ENCODE measurements at places on chromosomes 4 and X.
A peak's percentile ranks its signal among the peaks of the same experiment; 100 is the strongest.

- DNase-seq: no peak
Observed at GRCh38 chr4:85500110-85500867, 25.3 kb downstream of the ARHGAP24 start.

DNA sequence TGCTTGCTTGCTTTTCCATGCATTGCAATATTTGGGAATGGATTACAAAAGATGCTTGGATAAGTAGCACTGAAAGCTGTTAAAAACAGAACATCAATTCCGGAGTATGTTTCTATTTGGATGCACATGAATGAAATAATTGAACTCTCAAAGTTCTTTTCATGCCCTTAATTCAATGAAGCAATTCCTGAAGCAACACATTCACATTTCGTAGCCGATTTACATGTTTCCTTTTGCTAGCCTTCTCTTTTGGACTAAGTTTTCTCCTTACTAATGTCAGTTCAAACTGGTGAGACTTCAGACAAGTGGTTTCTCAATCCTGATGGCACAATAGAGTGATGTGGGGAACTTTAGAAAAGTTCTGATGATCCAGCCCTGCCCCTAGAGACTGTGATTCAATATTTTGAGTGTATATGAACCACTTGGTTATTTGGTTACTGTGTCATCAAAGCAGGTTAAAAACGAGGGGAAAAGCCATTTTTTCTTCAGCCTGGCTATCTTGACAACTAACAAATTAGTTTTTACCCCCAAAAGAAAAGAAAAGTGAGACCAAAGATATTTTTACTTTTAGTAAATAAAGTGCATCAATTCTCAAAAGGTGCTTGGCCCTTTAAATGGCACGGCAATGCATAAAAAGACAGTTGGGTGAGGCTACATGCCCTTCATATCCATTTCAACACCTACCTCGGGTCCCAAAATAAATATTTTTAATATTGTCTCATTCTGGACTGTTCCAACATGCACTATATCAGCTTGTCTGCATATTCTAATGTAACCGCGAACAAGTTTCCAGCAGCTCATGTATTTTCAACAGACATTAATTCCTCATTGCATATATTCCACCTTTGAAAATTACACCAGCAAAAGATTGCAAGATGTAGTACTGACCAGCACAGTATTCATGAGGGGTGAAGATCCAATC lies 90.1 kb upstream of the RPL34 start:
- no peak for DNase-seq

DNA sequence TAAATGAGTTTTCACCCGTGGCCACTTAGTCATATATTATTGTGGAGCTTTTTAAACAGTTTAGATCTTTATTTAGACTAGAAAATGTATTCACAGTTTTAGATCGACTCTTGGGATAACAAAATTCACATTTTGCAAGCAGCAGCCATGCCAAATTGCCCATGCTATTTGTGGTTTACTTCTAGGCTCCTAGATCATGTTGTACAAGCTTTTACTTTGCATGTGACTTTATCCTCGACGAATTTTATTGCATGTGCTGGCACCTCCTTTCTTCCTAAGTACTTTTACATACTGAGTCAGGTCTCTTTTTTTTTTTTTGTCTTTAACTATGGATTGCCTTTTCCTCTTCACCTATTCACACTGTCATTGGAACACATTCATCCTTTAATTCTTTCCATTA lies 23.2 kb downstream of the BBS12 start:
- no peak for DNase-seq

GRCh38 chr4:150004481-150004880 lies 73.8 kb upstream of the DCLK2 start:
- no peak for DNase-seq

GRCh38 chr4:38509551-38509950 lies 154.4 kb upstream of the KLF3 start:
- DNase-seq: no peak

- no peak for DNase-seq
Observed at GRCh38 chr4:98406819-98407218, 145.6 kb downstream of the RAP1GDS1 start.

DNA sequence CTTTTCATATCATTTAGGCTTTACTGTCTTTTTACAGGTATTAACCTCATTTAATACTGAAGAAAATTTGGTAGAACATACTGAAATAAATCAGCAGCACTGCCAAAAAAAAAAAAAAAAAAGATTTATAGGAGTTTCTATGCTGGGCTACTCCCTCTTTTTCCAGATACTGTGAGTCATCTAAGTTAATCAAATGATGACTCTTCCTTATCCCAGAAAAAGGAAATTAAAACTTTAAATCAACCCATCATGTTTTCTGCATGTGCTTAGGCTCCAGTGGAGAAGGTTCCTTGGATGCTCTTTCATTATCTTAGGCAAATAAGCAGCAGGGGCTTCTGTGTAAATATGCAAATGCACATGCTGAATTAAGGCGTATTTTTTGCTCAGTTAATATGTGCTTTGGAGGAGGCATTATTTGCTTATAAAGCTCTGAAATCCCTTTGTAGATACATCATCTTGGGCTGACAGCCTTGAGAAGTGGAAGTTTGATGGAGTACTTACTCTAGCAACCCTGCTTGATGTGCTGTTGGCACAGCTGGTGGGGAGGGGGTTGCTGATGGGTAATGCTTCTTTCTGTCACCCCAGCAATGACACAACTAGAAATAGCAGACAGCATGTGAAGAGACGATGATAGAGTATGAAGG lies 136.1 kb downstream of the C4orf33 start:
- no peak for DNase-seq

DNA sequence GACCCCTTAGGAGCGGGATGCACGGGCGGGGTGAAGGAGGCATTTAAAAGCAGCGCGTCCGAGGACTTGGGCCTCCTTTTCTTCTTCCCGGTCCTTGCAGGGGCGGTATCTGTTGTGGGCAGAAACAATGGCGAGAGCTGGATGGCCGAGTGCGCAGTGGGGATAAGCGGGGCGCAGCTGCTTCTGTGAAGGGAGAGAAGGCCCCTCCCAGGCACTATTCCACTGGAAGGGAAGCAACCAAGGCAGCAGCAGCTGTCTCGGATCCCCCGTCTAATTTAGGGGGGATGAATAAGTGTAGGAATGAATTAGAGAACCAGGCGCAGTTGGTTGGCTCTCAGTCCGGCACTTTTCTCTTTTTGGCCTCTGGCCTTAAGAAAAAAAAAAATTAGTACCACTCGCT lies 995 bp downstream of the SMARCA5 start:
- peak; percentile 43 for DNase-seq

DNA sequence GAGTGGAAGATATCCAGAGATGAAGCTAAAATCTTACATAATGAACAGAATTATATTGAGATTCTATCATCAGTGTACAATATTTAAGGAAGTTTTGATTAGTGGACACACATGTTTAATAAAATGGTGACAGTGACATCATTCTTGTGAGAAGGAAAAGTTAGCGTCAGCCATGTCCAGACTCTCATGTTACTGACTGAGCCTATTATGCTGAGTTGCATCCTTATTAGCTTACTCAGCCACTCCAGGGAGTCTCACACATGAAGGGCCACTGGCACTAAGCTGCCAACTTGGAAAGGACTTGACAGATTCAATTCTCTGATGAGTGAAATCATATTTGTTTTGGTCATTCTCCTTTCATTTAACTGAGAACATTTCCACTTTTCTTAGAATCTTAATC lies 170.6 kb downstream of the BANK1 start:
- DNase-seq: no peak

DNA sequence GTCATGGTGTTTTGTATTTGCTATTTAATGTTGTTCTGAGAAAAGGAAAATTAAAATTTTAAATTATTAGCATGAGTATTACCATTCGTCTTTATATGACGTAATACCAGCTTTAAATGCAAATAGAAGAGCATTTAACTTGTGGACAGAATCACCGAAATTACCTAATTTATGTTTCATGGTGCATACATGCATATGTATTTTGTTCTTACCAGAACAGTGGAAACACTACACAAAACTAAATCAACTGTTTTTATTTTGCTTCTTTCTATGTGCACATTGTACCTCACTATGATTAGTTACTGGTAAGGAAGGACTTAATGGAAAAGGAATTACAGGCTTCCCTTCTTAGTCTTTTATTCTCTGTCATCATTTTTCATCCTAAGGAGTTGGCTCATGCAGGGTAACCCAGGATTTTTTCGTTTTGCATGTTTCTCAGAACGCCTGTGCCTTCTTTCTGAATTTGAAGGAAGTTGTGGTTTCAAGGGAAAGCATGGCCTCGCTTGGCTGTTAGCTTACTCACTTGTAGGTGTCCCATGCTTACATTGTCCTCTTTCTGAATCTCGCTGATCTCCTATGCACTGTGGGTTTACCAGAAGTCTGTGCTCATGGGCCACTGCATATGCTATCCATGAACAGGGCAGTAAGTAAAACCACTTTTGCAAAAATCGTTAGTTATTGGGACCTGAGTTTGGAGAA lies 300.0 kb upstream of the PUDP start:
- peak; percentile 71 for DNase-seq

DNA sequence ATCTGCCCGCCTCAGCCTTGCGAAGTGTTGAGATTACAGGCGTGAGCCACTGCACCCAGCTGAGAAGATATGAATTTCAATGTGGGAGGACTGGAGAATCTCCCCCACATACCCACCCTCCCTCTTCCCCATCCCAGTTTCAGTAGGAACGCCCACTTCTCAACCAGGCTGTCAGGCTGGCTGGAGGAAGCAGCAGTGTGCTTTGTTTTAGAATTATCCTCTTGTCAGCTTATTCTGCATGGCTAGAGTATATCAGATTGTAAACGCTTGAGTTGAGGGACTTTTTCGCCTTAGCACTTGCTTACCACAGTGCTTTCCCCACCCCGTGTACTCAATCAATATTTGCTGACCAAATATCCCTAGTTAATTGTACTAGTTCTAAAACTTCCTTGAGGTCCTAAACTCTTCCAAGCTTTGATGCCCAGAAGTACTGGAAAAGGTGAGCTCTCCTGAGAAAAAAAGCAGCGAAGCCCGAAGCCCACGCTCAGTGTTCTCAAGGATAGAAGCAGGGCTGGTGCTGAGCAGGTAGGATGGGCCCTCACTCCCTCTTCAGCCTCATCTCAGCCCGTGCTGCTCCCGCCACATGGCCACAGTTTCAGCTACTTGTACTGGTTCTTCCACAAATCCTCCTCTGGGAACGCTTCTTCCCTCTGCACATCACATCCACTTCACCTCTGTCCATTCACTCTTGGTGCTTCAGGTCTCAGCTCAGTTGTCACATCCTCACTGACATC lies 7.3 kb upstream of the ARHGAP10 start:
- DNase-seq: no peak

DNA sequence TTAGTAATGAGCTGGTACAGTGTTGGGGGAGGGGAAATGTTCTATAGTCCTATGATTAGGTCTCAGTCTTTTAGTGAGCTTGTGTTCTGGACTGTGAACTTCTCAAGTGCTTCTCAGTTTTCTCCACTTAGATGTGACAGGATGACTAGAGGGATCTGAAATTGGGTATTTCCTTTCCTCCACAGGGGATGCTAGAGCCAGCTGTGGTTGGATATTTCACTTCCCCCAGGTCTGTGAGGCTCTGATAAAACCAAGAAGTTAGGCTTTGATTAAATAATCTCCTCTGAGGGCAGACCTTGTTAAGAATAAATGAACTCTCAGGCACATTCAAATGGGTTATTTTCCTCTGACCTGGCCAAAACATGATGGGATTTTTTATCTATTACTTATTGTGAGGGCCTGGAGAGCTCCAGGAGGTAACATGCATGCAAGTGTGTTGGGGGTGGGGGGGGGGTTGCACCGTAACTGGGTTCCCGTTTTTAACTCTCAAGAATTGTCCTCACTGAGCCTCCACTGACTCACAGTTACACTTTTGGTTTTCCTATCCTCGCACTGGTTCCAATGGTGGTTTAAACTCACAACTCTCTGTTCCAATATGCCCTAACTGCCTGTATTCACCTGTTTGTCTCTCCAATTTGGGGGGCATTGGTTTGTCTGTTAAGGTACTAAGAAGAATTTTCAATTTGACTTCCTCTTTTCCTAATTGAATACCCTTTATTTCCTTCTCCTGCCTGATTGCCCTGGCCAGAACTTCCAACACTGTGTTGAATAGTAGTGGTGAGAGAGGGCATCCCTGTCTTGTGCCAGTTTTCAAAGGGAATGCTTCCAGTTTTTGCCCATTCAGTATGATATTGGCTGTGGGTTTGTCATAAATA lies 28.1 kb upstream of the GLRA3 start:
- no peak for DNase-seq

DNA sequence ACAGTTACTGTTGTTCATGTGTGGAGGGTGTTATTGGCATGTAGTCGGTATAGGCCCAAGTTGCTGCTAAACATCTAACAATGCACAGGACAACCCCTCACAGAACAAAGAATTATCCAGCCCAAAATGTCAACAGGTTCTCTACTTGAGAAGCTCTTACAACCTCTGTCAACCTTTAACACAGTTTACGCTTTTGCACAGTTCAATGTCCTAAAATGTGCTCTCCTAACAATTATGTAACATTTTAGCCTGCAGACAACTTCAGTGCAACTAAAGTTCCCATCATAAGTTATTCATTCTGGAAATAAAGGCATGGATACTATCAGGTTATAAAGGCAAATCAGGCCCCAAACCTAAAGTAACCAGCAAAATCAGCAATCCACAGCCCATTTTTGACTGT lies 66.2 kb downstream of the ASB9 start:
- no peak for DNase-seq

GRCh38 chr4:142565771-142566170 lies 280.3 kb downstream of the INPP4B start:
- DNase-seq: no peak

GRCh38 chrX:56113785-56114436 lies 118.2 kb upstream of the KLF8 start:
- DNase-seq: no peak

DNA sequence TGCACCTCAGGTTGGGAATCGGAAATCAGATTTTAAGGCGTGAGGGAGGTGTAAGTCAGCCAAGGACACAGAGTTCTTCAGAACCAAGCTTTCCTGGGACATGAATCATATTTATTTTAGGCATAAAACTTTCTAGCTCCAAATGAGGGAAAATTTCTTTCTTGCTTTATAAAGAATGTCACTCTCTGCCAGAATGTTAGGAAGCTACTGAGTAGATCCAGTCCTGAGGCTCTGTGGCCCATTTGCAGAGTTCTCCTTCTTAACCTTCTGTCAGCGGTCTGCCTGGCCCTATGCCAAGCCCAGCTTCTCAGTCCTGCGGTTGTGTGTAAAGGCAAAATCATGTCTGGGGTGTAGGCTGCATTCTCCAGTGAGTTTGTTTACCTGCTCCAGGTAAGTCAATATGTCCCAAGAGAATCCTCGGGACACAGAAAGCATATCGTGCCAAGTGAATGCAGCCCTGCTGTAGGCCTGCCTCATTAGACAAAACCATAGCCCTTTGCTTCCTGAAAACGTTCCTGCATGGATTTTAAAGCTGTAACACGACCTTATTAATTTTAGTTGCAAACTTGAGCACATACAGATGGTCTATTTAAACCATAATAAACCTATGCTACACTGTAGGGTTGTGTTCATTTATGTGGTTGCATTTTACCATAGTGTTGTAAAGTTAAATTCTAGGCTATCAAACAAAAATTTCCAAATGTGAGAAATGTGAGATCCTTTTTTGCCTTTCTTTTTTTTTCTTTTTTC lies 29.2 kb upstream of the CCNI start:
- DNase-seq: no peak

- DNase-seq: no peak
Observed at GRCh38 chr4:85778632-85779131, 303.7 kb downstream of the ARHGAP24 start.

All from DND-41 (cell line).